Stimulated activated CD8-positive, alpha-beta memory T cell treated with anti-CD3 and anti-CD28 coated beads, Interleukin-4, amount 100 ng/mL, for 1 hour (primary cell): ENCODE measurements at places on chromosomes 1 and 21.

GRCh38 chr1:29280409-29281131 is 44.2 kb downstream of the PTPRU start:
- DNase-seq, result no peak

DNA sequence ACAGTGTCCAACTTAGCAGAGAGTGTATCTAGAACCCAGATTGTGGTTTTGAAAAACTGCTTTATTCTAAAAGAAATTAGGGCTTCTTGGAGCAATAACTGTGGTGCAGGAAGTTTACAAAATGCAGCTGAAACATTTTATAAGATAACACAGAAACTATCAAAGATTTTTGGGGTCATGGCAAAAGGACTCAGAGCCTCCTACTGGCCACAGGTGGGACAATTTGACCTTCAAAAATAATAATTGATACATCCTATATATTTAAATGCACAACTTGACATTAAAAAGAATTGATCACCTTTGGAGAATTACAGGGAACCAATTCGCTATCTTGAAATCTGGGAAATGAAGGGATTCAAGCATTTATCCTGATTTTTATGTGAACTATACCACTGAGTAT is 235.2 kb downstream of the RPS6KC1 start:
- DNase-seq, result no peak

DNA sequence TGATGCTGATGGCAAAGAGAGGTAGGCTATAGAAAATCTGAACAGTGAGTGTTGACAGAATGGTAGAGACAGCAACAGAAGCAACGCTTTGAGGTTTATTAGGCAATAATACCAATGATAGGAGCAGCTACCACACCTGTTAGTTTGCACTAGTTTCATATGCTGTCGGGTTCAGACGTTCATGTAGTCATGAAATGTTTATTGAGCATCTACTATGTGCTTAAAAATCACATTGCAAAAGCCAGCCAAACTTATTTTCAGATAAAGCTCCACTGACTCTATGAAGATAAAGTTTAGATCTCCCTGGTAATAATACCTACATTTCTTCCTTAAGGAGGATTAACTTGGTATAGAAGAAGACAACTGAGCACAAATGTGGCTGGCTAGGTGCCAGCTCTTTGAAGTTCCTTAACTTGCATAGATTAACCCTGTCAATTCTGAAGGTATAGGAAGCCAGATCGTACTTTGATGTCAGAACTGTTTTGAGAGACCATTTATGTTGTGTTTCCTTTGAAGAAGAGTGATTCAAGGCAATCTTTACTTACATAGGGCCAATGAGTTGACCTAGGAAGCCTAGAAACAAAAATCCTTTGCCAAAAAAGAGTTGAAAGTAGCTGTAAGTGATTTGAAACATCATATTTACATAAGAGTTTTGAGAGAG is 71.5 kb downstream of the DISP1 start:
- DNase-seq, result no peak

DNA sequence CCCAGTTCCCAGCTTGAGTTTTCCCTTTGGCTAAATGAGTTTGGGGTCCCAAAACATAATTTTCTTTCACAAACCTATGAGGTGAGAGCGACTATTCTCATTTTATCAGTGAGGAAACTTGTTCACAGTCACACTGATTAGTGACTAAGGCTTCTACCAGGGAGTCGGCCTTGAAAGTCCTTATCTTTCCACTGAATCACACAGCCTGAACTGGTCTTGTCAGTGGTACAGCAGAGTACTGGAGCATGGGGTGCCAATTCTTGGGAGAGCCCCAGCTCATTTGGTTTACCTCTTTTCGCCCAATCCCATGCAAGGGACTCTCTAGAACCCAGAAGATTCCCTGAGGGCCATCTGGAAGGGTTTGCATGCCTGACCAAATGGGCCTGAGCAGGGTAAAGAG is 16.9 kb downstream of the HSD3B2 start:
- no peak for DNase-seq

GRCh38 chr1:186102547-186103148 is 272.4 kb downstream of the TPR start:
- DNase-seq, result no peak

GRCh38 chr1:101728029-101728428 is 268.7 kb downstream of the OLFM3 start:
- no peak for DNase-seq
